LNCaP clone FGC (cell line): ENCODE measurements at places on chromosomes 16 and 17.

DNA sequence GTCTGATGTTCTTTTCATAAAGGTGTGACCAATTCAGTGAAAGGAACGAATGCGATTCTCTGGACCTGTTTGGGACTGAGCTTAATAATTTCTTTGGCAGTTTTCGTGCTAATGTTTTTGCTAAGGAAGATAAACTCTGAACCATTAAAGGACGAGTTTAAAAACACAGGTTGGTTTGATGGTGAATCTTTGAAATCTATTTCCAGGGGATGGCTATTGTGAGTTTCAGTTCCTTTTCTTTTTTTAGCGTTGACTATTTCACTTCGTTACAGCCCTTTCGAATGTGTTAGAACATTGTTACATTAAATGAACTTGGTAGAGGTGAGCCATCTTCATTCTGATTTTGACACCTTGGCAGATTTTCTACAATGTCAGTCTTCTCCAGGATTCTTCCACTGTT is 1.2 kb downstream of the TNFRSF17 start:
- DNase-seq: no peak

GRCh38 chr17:77696721-77697460 is 261.6 kb upstream of the TNRC6C start:
- no peak for DNase-seq

- DNase-seq: no peak
Observed at GRCh38 chr16:78794581-78795250, 695.3 kb downstream of the WWOX start.

DNA sequence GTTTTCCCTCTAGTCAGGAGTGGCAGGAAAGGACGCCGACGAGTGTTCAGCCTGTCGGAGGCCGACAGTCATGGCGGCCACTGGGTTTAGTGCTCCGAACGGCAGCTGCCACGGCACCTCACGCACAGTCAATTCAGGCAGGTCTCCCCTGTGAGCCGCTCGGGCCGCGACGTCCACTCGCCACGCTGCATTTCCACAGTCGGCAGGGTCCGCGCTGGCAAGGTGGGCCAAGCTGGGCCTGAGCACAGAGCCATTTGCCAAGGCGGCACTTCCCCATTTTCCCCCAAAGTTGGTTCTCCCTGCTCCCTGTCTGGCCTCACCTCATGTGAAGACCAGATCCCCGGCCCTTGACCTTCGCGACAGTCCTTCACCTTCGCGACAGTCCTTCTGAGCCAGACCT is 81.9 kb downstream of the SOCS1 start:
- no peak for DNase-seq

- no peak for DNase-seq
Observed at GRCh38 chr16:5979905-5980550, 882.4 kb upstream of the EEF2KMT start.

DNA sequence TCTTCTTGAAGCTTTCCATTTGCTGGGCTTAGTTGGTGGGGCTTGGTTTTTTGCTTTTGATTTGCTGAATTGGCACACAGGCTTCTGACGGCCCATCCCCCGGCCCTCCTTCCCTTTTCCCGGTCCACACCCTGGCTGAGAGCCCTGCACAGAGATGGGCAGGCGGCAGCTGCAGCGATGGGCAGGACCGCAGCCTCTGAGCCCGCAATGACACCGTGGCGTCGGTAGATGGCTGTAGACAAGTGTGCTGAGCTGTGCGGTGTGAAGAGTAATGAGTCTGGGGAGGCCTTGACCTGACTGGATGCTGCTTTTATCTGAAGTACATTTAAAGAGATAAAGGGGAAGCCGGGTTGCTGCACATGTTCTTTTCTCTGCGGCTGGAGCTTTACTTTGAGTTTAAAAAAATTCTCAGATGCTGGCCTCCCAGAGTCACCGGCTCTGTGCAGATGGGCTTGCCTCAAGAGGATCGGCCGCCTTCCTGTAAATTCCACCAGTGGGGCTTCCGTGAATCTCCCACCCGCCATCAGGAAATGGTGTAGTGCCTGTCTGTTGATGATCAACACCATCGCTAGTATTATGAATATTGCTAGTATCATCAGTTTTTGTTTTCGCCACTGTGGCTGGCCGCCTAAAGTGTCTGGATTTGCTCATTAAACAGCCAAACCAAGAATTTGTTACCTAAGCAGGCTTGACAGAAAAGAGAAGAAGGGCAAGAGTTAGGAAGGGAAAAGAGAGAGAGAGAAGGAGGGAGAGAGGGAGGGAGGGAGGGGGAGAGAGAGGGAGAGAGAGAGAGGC is 245.6 kb upstream of the RBFOX1 start:
- DNase-seq: no peak

- no peak for DNase-seq
Observed at GRCh38 chr17:517181-517580, 164.6 kb upstream of the RPH3AL start.

- DNase-seq: no peak
Observed at GRCh38 chr16:2715966-2716885, 3.8 kb downstream of the PRSS27 start.

GRCh38 chr17:61837175-61838051 is 25.9 kb downstream of the BRIP1 start:
- peak; percentile 27 for DNase-seq

DNA sequence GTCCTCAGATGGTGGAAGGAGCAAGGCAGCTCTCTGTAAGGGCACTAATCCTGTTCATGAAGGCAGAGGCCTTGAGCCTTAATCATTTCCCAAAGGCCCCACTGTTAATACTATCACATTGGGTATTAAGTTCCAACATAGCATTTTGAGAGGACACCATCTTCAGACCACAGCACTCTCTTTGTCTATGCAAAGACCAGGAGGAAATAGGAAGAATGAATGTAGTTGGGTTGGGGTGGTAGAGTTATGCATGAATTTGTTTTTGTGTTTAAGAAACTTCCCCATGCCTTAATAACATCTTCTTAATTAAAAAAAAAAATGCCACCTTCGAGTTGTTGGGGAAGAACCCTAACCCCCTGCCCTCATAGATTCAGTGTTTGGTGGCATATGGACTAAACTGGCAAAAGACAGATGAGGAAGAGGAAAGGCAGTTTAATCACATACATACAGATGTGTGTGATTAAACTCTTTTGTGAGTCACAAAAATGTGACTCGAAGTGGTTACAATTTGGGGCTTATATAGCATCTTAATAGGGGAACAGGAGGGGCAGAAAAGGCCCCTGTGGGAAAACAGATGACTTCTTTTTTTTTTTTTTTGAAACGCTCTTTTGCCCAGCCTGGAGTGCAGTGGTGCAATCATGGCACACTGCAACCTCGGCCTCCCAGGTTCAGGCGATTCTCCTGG is 35.0 kb upstream of the SLC5A10 start:
- DNase-seq: no peak

DNA sequence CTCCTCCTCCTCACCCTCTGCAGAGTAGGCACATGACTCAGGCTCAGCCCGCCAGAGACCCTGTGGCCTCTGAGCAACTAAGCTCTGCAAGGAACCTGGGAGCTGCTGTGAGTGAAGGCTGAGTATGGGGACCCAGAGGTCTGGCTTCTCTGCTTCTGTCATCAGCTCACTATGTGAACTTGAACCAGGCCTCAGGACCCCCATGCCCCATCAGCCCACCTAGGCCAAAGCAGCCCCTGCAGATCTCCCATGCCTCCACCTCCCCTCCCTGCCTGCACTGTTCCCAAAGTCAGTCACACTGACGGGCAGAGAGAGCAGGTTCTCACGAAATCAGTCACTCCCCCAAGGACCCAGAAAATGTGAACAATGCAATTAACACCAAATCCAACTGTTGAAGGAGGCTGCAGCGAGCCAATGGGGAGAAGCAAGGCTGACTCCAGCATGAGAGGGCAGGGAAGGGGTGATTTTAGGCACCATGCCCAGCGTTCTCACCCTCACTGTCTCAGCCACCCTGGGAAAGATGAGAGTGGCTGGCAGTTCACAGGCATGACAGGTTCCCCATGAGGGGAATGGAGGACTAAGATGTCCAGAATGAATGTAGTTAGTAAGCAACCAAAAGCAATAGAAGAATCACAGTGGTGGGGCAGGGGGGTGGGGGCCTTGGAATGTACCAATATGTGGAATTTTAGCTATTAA is 60.6 kb downstream of the BEAN1 start:
- DNase-seq: no peak

DNA sequence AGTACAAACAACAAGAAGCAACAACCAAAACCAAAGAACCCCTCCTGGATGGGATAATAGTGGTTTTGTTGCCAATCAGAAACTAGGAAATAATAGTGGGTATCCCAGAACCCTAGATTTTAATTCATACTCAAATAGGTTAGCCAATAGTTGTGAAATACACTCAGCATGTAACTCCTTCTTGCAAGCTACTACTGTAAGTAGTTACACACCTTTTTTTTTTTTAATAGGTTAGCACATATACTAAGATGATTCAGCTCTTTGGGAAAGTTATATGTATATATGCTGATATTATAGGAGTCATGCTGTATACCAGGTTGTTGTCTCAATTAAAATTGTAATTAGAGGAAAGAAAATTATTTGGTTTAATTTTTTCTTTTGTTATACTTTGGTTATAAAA is 92.5 kb upstream of the HAS3 start:
- no peak for DNase-seq

- DNase-seq: no peak
Observed at GRCh38 chr17:16947470-16947869, 24.4 kb downstream of the TNFRSF13B start.

DNA sequence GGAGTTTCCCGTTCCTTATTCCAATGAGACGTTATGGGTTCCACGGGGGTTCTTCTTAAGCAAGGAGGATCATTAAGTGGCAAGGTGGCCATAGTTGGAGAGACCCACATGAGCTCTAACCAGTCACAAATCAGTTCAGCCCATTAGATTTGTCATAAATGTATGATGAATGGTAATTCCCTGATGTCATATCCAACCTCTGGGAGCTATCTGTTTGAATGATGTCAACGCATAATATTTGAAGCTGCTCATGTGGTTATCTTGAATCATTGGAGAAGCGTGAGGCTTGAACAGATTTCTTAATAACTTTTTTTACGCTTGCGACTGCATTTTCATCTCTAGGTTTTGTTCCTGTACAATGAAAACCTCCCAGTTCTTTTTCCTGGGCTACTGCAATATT is 270.4 kb upstream of the EEF2KMT start:
- DNase-seq: no peak

- no peak for DNase-seq
Observed at GRCh38 chr16:11142261-11142630, 113.8 kb downstream of the SOCS1 start.

GRCh38 chr16:14579266-14579665 is 50.8 kb downstream of the PARN start:
- peak; percentile 87 for DNase-seq

GRCh38 chr17:57106107-57106835 is 21.2 kb downstream of the AKAP1 start:
- no peak for DNase-seq

- no peak for DNase-seq
Observed at GRCh38 chr17:1880851-1881630, 51.2 kb downstream of the RPA1 start.

GRCh38 chr17:49390548-49391324 is 23.9 kb downstream of the PHB1 start:
- DNase-seq: no peak

GRCh38 chr17:2396568-2397246 is 4.2 kb downstream of the MNT start:
- DNase-seq: peak; percentile 68

GRCh38 chr16:17026600-17027242 is 444.0 kb downstream of the XYLT1 start:
- DNase-seq: no peak

DNA sequence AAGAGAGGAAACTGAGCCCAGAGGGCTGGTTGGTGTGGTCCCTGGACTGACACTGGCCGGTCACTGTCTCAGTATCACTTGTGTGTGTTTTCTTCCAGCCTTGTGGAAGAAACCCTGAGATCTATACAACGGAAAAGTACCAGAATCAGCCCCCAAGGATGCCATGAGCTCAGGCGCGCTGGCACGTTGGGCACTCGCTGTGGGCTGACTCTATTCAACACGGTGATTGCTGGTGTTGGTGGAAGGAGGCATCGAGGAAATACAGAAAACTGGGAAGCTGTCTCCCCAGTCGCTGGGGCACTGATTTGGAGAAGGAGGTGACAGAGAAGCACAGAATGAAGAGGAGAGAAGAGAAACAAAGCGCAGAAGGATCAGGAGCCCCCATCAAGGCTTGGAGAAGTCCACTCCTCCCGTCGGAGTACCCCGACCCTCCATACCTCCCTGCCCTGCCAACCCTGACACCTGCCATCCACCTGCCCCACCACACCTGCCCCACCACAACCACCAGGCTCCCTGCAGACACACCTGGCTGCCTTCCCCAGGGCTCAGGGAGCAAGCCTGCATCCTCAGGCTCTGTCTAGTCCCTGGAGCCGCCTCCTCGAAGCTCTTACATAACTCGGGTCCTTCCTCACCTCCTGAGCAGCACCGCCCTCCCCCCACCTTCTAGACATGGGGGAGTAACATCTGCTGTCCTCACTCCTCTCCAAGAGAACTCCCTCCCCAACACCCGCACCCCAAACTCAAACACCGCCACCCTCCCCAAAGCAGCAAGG is 66.5 kb downstream of the RBFOX3 start:
- no peak for DNase-seq

GRCh38 chr16:67825119-67825518 is 17.0 kb upstream of the THAP11 start:
- no peak for DNase-seq

GRCh38 chr16:14092561-14092960 is 21.4 kb downstream of the MRTFB start:
- no peak for DNase-seq

- no peak for DNase-seq
Observed at GRCh38 chr16:1917665-1918350, 407 bp downstream of the HS3ST6 start.

- no peak for DNase-seq
Observed at GRCh38 chr16:66481943-66482390, 54.9 kb downstream of the BEAN1 start.

DNA sequence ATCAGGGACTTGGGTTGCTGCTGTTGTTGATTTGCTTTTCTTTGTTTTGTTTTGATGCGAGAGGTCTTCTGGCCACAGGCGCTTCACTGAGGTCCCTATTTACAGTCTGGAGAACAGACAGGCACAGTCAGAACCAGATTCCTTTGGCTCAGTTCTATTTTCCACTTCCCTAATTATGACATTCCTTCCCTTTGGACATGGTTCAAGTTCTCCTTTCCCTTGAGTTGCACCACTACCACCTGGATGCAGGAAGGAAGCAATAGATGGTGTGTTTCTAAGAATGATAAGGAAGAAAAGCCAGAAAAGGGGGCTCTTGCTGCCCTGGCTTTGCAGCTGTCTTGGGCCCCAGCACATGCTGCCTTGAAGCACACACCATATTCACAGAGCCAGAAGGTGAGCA is 160.6 kb downstream of the MAF start:
- no peak for DNase-seq

- DNase-seq: no peak
Observed at GRCh38 chr17:68207651-68208253, 40.1 kb upstream of the AMZ2 start.

GRCh38 chr17:32508926-32509325 is 22.1 kb downstream of the CDK5R1 start:
- no peak for DNase-seq

- DNase-seq: peak; percentile 25
Observed at GRCh38 chr17:17783116-17783824, 53.5 kb downstream of the SREBF1 start.

DNA sequence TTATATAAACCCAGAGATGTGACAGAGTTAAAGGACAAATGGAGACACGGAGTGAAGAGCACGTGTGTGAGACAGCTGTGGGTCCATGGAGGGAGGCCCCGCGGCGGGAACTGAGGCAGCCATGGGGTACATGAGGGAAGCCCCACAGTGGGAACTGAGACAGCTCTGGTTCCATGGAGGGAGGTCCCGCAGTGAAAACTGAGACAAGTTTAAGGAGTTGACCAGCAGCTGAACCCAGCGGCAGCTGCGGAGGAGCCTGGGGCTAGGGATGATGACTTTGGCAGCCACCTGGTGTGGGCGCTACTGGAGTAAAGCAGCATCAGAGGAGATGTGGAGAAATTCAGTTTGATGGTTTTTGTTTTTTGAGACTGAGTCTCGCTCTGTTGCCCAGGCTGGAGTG is 185.1 kb downstream of the RPTOR start:
- no peak for DNase-seq
